NCI-H1930 (cell line): ENCODE measurements at places on chromosomes 6 and 20.

- DNase-seq = no peak
These were observed 30.3 kb downstream of the SCGN start for GRCh38 chr6:25682324-25682723.

DNA sequence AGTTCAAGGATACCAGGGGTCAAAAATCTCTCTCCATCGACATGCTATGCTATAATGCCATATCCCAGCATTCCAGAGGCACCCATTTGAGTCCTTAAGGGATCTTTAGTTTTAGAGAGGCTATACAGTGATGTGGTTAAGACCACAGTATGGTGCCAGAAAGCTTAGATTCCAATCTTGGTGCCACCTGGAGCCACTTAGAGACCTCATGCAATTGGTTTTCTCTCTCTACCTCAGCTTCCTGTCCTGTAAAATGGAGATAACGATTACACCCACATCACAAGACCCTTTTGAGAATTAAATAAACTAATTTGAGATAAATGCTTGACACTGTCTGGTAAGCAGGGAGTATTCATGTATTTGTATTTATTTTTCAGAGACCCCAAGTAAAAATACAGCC is 39.0 kb downstream of the PLAGL1 start:
- DNase-seq = no peak

GRCh38 chr6:85494547-85495536 is 45.0 kb downstream of the NT5E start:
- no peak for DNase-seq

GRCh38 chr20:59160389-59161115 is 3.1 kb upstream of the ZNF831 start:
- DNase-seq = no peak
